Amygdala (tissue), 56 donors: ENCODE measurements at places on chromosomes 7 and 10.

DNA sequence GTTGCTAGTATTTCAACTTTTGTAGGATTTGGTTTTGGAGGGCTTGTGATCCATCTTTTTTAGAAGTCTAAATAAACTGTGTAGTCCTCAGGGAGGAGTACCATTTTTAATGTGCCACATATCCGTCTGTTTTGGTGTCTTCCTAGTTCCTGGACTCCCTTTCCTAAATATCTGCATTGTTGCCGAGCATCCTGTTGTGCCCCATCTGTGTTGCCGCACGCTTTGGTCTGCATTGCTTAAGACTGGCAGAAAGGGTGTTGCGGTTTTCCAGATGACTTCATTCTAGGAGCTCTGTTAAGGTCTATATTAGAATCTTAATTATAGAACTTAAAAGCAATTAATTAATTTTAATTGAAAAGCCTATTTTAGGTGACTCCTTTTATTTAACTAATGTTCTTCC, 49.4 kb downstream of the RBM33 start:
- no peak for DNase-seq

DNA sequence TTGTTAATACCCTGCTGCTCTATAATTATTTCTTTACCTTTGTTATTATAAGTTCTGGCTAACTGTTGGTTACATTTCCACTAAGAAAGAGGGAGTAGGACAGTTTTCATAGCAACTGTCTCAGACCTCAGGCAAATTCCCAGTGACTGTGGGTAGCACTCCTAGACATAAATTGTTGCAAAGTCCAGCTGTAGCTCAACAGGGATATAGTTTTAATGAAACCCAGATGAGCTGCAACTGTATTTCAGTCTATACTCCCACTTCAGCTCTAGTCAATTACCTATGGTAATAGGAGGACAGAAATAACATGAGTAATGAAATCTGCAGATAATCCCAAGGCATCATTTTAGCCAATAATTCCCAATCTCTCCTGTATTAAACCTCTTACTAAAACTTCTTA, 103.0 kb upstream of the SEMA3A start:
- DNase-seq = no peak

GRCh38 chr7:6023974-6024435, 7.2 kb upstream of the ANKRD61 start:
- DNase-seq = no peak

- no peak for DNase-seq
These were observed 1.6 kb downstream of the ZRANB1 start for GRCh38 chr10:124943301-124944092.

DNA sequence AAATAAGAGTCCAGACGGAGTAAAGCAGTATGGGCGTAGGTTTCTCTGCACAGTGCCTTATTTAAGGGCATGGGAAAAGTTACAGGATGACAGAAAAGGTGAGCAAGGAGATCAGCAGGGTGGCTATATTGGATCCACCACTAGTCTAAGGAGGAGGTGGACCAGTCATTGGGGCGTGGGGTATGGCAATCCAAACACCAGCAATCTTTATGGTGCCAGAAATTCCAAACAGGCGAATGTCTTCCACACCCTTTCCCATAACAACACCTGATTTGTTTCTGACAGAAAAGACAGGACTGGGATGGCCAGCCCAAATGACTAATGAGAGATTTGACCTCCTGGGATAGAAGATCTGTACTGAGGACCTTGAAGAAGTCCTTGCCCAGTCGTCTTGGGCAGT, 181.8 kb upstream of the MBL2 start:
- DNase-seq = no peak

- no peak for DNase-seq
These were observed 43.0 kb downstream of the HERC4 start for GRCh38 chr10:68032113-68032512.

- DNase-seq = no peak
These were observed 53.5 kb downstream of the ABLIM1 start for GRCh38 chr10:114604357-114605130.

DNA sequence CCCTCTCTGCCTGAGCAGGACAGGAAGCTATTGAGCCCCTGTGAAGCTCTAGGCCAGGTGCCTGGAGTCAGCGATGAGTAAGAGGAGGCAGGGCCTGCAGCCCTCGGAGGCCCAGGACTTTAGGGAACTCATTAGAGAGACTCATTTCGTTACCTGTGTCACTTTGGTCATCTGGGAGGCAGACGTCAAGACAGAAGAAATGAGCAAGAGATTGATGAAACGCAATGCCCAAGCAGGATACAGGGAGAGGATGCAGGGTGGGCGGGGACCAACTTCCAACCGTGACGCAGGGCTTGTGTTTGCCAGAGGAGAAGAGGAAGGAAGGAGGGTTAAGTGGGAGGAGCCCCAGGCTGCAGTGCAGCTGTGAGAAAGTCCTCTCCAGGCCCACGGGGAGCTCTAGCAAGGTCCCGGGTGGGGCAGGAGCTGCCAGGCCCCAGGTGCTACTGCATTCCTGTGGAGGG, 26.4 kb upstream of the GNA12 start:
- no peak for DNase-seq

GRCh38 chr10:103350175-103350516, 794 bp downstream of the PCGF6 start:
- no peak for DNase-seq
